ENCODE measurements at places on chromosomes 1 and 21.

DNA sequence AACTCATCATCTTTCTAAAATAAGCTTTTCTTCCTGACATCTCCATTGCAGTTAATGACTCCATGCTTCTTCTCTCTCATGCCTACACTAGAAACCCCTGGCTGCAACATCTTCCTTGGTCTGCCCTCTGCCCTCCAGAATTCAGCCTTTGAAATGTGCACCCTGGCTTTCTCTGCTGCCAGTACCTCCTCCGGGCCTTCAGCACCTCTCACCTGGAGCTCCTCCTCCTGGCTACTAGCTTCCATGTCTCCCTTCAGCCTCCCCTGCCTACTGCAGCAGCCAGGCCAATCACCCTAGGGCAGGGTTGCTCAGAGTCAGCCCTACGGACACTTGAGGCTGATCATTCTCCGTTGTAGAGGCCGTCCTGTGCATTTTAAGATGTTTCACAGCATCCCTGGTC, 18.3 kb downstream of the SUSD4 start:
- no peak for DNase-seq

DNA sequence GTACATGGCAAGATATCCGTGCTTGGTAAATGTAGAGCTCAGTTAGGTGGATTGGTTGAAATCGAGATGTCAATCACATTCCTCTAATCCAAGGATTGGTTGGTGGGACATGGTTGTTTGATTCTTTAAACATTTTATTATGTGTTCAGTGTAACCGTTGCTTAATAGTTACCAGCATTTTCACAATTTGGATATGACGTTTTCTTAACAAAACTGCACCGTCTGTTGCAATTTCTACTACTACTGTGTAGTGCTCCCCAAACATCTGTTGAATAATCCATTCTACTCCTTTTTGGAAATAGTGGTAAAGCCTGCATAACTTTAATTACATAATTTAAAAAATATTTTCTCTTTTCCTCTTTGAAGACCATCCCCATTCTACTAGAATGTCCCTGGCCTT, 16.3 kb downstream of the OR2B11 start:
- no peak for DNase-seq

DNA sequence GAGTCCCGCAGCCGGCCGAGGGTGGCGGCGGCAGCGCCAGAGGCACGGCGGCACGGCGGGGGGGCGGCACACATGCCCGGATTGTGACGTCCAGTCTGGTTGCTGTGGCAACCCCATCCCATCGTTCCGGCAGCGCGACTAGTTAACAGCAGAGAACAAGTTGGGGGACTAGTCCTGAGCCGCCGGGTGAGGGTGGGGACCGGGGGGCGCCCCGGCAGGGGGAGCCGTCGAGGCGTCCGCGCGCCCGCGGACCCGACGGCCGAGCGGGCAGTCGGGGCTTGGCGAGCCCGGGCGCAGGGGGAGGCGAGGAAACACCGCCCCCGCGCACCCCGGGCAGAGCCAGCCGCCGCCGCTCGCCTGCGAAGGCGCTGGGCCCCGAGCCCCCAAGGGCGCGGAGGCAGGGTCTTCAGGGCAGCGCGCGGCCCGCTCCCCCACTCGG, at the start of gene CHD5:
TSS of gene CHD5 (minus strand) at position 54 of the 439 bp plus-strand sequence. CDS start 298 bp downstream, outside the sequence.
- no peak for DNase-seq

- DNase-seq, result no peak
These were observed 880.2 kb upstream of the NEGR1 start for GRCh38 chr1:73162564-73162963.

- no peak for DNase-seq
These were observed 174.4 kb downstream of the CENPF start for GRCh38 chr1:214777364-214777763.

- DNase-seq, result no peak
These were observed 211.0 kb upstream of the VAMP3 start for GRCh38 chr1:7560128-7560527.

GRCh38 chr1:208150833-208151458, 93.2 kb downstream of the PLXNA2 start:
- no peak for DNase-seq

- DNase-seq, result no peak
These were observed 12.2 kb downstream of the ZNF697 start for GRCh38 chr1:119635811-119636390.

DNA sequence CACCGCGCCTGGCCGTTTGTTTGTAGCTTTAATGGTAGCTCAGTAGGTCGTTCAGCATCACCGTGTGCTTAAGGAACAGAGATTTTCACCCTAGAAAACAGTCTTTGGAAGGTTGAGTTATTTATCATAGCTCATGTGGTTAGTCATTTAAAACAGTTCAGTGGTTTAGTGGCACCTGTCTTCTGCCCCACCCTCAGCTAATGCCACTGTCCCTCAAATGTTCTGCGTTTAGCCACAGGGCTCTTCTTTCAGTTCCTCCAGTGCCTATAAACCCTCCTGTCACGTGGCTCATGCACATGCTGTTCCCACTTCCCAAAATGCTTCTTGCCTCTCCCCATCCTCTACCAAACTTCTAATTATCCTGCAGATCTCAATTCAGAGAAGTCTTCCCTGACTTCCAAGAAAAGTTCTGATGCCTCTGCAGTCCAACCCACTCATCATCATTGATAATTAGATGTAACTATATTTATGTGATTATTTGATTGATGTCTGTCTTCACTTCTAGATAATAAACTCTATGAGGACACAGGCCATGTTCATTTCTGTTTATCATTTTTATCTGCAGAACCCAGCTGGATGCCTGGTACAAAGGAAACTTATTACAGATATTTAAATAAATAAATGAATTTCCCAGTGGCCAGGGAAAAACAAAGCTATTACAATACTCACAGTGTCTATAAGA, 14.4 kb upstream of the DIPK1A start:
- DNase-seq, result no peak

DNA sequence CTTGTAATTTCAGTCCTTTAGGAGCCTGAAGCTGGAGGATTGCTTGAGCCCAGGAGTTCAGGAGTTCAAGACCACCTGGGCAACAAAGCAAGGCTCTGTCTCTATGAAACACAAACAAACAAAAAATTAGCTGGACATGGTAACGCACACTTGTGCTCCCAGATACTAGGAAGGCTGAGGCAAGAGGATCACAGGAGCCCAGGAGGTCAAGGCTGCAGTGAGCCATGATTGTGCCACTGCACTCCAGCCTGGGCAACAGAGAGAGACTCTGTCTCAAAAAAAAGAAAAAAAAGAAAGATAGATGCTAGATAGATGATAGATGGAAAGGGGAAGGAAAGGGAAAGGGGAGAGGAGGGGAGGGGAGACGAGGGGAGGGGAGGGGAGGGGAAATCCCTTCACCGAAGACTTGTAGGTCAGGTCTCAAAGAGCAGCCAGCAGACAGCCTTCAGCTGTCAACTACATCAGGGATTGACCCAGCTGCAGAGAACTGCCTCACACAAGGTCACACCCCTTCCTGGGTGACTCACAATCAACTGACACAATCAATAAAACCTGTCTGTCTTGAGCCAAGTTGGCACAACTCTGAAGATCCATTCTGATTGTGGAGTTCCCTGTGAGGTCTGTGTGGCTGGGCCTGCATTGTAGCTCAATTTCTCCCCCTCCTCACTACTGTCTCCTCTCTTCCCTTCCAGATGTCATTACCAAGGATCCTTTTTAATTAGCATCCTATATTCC, 200.6 kb downstream of the RGS7 start:
- DNase-seq, result no peak

DNA sequence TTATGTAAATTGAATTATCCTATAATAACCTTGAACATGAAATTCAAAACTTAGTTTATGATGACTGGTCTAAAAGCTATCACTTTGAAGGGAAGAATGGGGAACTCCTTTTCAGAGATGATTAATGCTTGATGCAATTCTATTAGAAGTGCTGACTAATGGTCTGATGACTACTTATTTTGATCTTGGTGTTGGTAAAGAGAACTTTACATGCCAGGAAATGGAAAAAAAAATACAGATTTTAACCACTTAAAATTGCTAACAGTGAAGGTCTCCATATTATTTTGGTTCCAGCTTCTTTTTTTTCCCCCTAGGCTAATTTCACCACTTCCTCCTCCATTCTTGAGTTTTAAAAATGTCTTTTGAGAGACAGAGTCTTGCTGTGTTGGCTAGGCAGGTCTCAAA, 22.9 kb downstream of the S1PR1 start:
- DNase-seq, result no peak

GRCh38 chr1:218863987-218864386, 309.7 kb upstream of the LYPLAL1 start:
- DNase-seq, result no peak

- no peak for DNase-seq
These were observed 142.4 kb downstream of the APP start for GRCh38 chr21:26028183-26028582.

DNA sequence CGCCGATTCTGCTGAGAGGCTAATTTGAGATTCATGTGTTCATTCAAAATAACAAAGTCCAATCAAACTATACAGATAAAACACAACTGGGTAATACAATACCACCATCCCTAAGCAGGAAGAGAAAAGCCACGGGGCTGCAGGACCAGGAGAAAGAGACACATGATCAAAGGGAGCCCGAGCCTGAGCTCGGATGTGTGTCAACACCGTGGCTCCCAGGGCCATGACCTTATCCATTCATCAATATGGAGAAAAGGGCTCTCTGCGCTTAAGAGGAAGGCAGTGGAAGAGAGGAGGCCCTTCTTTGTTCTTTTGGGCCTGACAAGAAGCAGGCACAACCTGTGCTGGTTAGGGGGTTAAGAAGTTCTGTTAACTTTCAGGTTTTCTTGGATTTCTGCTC, 56.7 kb downstream of the HUNK start:
- no peak for DNase-seq

- DNase-seq, result no peak
These were observed 87.2 kb upstream of the CNIH3 start for GRCh38 chr1:224528900-224529299.

GRCh38 chr21:41148798-41149197, 19.2 kb upstream of the BACE2 start:
- no peak for DNase-seq

GRCh38 chr1:180486092-180486491, 16.3 kb downstream of the ACBD6 start:
- DNase-seq, result no peak

- no peak for DNase-seq
These were observed 70.6 kb downstream of the CLSTN1 start for GRCh38 chr1:9753121-9753531.

GRCh38 chr1:233252441-233252840, 43.1 kb downstream of the PCNX2 start:
- DNase-seq, result no peak

DNA sequence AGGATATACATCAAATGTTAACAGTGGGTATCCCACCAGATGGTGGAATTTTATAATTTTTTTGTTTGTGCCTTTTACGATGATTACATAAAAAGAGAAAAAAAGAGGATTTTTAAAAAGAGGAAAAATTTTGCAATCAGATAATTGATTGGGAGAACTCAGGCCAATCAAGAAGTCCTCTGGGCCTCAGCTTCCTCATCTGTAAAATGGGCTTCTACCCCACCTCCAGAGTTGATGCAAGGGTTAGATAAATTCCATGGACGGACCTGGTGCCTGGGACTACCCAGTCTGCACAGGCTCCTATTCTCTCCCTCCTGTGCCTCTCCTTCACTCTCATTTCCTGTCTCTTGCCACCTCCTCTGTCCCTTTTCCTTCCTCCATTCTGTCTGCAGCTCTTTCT, 88.9 kb downstream of the TRABD2B start:
- no peak for DNase-seq

GRCh38 chr1:38644092-38644491, 215.5 kb downstream of the RRAGC start:
- no peak for DNase-seq

DNA sequence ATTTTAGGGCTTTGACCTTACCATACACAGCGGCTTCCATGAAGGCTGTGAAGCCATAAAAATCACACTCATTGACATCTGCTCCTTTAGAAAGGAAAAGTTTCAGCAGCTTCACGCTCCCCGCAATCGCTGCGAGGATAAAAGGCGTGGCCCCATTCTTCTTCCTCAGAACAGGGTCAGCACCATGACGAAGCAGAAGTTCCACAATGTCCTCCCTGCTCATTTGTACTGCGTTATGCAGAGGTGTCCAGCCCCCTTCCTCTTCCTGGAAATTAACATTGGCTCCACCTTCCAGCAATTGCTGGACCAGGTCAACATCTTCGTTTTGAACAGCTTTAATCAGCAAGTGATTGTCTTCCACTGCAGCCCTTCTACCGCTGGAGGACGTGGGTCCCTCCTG, 2.7 kb downstream of the RNASEL start:
- no peak for DNase-seq

DNA sequence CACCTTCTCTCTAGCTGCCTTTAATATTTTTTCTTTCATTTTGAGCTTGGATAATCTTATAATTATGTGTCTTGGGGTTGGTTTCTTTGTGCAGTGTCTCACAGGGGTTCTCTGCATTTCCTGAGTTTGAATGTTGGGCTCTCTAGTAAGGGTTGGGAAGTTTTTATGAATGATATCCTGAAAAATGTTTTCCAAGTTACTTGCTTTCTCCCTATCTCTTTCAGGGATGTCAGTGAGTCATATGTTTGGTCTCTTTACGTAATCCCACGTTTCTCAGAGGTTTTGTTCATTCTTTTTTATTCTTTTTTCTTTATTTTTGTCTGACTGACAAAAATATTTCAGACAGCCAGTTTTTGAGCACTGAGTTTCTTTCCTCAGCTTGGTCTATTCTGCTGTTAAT, 55.4 kb upstream of the CCDC190 start:
- DNase-seq, result no peak

DNA sequence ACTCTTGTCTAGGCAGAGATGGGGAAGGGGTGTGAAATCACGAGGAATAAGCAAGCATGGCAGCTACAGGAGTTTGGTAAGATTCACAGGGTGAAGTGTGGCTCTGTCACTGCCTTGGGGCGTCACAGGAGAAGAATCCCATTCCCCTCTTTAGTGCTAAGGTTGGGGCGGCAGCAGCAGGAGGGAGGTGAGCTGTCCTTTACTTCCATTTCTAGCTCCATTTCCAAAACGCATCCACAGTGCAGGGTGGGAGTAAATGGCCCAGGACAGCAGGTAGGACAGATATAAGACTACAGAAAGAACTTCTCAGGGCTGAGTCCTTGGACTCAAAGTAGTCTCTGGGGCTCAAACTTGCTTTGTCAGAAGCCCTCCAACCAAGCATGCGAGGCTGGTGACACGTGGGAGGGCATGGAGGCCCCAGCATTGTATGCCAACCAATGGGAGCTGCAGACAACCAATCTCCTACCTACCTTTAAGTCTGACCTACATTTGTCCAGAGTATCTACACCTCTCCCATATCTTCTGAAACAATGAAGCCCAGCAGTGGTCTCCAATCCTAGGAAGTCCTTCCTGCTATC, 8.5 kb downstream of the MEF2D start:
- no peak for DNase-seq

GRCh38 chr1:3060601-3061551, 8.1 kb upstream of the PRDM16 start:
- DNase-seq, result no peak

Data from stimulated activated CD8-positive, alpha-beta memory T cell treated with anti-CD3 and anti-CD28 coated beads, Interleukin-4, amount 100 ng/mL, for 24 hours (primary cell).